Stimulated activated CD8-positive, alpha-beta memory T cell treated with anti-CD3 and anti-CD28 coated beads, Interleukin-4, amount 100 ng/mL, for 4 hours (primary cell): ENCODE measurements at places on chromosomes 7 and 10.

GRCh38 chr10:124123156-124123555, 29.8 kb upstream of the CHST15 start:
- no peak for DNase-seq

DNA sequence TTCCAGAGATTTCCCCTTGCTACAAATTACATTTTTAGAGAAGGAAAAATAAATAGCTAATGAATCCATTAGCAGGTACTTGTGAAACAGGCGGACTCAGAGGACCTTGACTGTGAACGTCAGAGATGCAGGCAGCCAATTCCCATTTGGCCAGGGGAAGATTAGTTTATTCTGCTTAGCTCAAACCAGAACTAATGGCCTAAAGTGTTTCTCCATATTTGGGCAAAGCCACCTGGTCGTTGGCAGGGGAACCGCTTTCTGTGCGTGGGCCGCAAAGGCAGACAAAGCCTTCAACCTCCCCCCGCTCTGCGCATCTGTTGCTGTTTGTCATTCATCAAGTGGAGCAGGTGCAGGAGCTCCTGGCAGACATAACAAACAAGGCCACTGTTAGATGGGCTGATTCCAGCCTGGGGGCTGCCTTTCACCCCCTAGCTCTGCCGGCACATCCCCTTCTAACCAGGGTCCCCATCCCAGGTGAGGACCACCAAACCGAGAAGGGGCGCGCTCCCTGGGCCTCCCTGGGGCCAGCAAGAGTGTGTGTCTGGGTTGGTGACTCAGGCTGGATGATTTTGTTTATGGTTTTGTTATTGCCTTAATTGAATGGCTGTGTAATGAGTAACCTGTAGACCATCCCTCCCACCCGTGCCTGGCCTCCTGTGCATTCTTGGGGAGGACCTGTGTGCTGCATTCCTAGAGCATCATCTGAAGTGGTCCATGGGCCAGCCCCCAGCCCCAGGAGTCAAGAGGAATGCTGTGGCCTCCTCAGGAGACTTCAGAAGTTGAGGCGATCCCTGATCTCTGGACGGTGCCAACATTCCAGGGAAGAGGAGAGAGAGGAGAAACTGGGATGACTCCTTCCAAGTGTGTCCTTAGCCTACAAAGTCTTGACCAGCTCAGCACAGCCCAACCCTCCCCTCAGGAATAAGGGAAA, 14.5 kb upstream of the CPA1 start:
- no peak for DNase-seq

DNA sequence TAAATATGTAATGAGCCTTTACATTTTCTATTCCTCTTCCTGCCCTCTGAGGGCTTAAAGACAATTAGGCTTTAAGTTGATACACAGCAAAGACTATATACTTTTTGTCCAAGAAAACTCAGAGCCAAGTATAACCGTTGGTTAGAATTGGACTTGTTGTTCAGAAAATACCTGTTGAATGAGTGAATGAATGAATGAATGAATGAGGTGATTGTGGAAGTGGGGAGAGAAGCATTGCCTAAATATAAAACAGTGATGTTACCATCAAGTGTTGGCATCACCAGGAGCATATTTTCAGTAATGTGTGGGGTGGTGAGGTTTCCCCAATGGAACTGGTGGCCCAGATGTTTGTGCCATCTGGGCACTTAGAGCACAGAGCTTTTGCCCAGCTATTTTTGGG, 106.9 kb downstream of the AOAH start:
- DNase-seq: no peak

- DNase-seq: no peak
These were observed 197.9 kb downstream of the MBL2 start for GRCh38 chr10:52574697-52575096.

GRCh38 chr7:15593382-15593781, 31.6 kb upstream of the AGMO start:
- DNase-seq: no peak

DNA sequence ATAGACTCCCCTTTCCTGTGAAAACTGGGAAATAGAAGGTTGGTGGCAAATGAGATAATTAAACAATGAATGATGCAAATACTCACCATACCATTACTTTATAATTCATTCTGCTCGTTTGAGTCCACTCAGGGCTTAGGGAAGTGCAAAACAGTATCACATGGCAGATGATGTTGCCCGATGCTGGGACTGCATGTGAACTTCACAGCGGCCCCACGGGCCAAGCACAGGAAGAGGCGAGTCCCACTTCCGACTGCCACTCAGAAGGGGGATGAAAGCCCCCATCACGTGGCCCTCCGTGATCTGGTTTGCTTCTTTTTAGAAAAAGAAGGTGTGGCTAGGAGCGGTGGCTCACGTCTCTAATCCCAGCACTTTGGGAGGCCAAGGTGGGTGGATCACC, 71.5 kb downstream of the PRPF18 start:
- DNase-seq: no peak

GRCh38 chr7:130141161-130141883, 63.9 kb downstream of the TMEM209 start:
- DNase-seq: no peak

DNA sequence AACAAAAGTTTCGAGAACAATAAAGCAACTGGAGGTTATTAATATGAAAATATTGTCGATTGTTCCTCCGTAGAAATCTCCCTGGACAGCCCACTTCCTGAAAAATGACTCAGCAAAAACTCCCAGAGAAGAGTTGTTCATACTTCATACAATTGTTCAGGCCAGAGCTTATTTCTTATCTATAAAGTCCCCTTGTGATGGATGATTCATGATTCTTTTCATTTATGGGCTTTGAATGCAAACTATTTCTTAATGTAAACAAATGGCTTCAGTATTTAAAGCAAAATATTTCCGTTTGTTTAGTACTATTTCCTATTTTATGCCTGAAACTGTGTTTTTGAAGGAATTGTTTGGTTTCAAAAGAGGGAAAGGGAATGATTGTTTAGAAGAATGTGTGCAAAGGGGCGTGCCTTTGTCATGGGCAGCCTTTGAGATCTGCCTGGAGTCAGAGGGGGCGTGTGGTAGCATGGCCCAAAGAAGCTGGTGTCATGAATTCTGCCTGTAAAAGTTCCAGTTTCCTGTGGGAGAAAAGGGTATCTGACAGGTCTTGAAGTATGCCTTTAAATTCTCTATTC, 26.2 kb upstream of the EXOC6 start:
- no peak for DNase-seq

DNA sequence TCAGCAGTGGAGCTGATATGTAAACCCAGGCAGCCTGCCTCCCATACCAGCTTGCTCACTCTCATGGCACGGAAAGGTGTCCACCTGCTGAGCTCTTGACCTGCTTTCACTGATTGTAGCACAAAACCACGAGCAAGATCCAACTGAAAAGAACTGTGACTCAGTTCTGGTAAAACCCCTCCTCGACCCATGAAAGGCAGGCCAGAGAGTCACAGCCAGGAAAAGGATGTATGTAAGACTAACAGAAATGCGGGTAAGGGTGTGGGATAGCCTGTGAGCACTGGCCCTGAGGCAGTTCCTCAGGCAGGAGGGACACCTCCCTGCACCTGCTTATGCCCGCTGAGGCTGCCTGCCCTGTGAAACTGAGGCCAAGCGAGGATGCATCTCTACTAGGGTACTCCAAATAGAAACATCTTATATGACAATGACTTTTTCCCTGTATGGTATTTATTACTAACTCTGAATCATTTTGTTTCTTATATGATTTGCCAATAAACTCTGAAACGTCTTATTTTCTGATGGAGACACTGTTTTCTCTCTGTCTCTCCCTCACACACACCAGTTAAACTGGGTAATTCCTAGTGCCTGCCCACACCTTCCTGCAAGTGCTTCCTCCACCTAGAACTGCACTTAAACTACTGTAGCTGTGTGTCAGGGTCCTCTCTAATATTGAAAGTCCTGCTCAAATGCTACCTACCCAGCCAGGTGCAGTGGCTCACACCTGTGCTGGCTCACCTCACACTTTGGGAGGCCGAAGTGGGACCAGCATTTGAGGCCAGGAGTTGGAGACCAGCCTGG, 73.3 kb upstream of the GHITM start:
- no peak for DNase-seq

GRCh38 chr10:10892290-10892875, 125.3 kb upstream of the CELF2 start:
- no peak for DNase-seq

DNA sequence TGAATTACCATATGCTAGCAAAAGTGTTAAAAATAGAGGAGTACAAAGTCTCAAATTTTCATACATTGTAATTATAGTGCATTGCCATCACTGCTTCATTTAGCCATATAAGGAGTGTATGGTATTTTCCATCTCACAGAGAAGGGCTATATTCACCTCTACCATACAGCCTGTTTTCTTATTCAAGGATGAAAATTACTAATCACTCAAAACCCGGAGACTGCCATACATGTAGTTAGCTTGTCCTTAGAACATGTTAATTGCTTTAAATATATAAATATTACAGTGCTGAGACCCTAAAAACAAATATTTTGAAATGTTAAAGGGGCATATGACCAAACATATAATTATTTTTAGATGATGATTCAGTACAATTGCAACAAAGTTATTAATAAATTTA, 49.4 kb downstream of the CPEB3 start:
- no peak for DNase-seq

DNA sequence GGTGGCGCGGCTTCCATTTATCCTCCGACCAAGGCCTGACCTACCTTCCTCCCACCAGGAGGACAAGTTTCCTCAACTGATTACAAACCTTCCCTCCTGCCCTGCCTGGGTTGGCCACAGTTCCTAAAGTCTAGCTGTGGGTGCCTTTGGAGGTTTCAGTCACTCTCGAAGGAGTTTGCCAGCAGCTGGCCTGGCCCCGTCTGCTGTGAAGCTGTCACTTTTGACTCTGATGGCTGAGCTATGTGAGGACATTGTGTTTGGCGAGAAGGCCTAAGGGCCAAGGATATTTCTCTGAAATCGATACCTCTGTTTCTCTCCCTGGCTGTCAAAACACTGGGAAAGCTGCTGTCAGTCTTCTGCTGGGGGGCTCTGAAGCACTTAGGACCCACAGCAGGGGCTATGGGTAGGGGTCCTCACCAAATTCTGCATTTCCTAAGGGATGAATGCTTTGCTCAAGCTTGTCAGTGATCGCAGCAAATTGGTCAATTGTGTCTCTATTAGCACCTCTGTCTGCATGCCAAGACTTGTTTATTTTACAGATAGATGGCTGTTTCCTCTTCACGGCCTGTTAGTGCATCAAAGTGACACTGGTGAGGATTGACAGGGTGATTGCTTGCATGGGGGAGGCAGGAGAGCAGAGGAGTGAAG, 31.9 kb upstream of the SAMD8 start:
- DNase-seq: no peak

DNA sequence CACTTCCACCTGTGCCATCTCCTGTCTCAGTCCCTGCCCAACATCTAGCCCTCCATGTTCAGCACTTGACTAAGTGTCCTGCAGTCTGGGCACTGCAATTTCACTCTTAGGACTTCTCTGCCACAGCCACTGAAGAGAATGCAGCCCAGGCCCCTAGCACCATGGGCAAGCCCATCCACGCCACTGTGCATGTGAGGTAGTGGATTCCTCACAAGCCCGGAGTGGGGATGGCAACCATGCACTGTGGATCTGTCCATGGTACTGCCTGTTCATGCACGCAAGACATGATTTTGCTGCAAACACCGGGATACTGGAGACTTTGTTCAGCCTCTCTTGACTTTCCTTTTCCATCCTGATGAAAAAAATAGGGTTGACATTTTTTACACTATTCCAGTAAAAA, 12.3 kb downstream of the DDC start:
- DNase-seq: no peak

DNA sequence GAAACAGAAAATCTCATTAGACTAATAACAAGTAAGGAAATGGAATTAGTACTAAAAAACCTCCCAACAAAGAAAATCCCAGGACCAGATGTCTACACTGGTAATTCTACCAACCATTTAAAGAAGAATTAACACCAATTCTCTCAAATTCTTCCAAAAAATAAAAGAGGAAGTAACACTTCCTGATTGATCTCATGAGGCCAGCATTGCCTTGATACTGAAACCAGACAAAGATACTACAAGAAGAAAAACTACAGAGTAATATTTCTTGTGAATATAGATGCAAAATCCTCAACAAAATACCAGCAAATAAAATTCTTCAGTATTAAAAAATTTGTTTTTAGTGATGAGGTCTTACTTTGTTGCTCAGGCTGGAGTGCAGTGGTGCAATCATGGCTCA, 21.3 kb downstream of the GCK start:
- no peak for DNase-seq

DNA sequence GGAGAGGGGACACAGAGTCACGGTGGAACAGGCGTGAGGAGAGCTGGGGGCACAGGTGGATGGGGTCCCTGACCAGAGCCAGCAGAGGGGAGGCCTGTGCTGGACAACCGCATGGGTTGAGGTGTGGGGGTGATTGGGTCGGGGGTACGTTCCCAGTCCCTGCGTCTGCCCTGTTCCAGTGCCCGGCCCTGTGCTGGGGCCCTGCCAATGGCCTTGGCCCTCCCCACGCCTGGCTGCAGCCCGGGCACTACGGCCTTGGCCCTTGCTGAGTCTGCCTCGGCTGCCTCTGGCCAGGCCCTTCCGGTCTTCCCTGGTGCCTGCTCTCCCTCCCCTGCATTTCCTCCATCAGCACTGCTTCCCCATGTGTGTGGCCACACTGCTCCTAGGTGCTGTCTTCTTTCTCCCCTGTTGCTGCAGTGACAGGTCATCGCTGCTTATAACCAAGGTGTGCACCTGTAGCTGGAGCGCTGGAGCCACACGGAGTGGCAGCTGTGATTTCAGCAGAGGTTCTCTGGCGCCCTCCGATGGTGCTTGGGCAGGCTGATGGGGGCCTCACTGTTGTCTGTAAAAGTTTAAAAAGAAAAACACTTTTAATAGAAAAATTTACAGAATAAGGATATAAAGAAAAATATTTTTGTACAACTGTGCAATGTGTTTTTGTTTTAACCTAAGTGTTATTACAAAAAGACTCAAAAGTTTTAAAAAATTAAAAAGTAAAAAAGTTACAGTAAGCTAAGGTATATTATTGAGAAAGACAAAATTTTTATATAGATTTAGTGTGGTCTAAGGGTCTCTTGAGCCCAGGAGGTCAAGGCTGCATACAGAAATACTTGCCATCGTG, 45.2 kb upstream of the BHLHA15 start:
- no peak for DNase-seq

- DNase-seq: no peak
These were observed 81.0 kb downstream of the HYCC1 start for GRCh38 chr7:22932896-22933295.

DNA sequence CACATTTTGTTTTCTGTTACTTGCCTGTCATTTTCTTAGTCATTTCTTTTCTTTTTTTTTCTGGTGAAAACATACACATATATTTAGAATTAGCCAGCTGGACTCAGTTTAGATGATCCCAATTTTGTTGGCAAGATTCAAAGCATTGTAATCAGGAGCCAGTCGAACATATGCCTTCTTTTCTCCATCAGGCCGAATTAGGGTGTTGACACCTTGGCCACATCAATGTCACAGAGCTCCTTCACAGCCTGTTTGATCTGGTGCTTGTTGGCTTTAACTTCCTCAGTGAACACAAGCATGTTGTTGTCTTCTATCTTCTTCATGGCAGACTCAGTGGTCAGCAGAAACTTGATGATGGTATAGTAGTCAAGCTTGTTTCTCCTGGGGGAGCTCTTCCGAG, 32.6 kb downstream of the PHF14 start:
- no peak for DNase-seq
